Stimulated activated CD4-positive, alpha-beta T cell treated with anti-CD3 and anti-CD28 coated beads, Interleukin-12 subunit alpha, Interleukin-12 subunit beta, amount 100 ng/mL, for 24 hours (primary cell): ENCODE measurements at places on chromosomes 3 and 15.

DNA sequence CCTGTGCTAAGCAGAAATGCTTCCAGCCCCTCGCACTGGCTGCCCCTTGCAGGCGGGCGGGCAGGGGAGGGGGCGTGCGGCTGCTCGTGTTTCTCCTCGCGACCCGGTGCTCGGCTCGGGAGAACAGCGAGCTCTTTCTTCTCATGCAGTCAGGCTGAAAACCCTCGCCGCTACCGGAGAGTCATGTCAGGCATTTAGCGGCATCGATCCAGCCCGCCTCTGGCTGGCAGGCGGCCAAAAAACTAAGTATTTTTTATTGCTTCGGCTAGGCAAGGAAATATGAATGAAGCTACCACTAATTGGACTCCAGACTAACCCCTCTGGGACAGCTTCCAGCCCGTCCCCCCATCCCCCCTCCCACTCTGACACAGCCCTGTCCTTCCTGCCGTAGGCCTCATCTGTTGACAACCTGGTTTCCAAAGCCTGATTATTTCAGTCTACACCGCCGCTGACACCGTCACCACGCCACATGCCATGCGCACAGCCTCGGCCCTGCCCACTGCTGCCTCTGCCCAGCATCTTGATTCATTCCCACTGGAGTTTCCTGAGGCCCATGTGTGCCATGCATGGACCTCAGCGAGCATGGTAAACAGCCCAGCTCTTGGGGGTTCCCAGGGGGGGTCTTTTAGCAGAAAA, 35.3 kb downstream of the TLE3 start:
- no peak for DNase-seq

DNA sequence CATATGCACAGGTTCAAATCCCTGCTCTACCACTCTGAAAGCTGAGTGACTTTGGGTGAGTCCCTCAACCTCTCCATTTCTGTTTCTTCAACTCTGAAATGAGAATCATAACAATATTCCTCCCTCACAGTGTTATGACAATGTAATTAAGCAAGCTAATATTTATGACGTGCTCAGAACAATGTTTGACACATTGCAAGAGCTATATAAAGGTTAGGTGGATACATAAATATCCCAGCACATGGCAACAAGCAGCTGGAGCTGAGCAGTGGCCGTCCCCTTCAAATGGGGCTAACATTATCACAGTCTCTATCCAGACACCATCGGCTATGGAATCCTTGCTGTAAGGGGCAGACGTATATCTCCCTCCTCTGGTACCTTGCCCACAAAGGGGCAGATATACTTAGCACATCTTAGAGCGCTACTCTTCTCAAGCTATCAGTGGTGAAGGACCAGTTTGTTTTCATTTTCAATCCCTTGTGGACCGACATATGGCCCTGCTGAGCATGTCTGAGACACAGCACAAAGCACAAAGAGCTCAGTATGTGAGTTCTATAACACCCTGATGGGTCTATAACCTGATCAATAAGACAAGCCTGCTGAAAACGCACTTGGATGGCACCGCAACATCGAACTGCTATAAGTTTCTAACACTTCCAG, 80.9 kb downstream of the PRICKLE2 start:
- DNase-seq: no peak

DNA sequence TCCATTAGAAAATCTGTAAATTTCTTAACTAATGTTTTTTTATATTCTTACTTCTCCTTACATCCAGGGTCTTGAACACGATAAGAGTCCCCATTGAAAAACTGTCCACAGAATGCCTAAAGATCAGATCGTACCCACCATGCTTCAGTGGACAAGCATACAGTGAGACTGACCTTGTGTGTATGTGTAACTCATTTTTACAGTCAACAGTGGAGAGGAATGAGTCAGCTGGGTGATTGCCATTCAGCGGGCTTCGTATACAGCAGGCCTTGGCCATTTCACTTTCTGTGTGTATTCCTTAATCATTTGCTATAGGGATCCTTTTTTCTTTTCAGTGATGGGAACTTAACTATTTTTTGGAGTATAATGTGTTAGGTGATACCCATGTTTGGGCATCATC, 10.6 kb downstream of the PARP14 start:
- no peak for DNase-seq

DNA sequence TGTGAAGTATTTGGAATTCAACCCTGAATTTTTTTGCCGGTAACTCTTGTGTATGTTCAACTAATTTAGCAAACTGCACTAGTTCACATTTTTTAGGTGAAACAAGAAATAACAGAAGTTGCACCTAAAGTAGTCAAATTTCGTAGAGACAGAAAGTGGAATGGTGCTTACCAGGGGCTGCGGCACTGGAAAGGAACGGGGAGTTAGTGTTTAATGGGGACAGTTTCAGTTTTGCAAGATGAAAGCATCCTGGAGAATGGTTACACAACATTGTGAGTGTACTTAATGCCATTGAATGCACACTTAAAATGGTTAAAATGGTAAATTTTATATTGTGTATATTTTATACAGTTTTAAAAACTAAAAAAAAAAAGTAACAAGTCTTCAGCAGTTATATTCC, 27.4 kb downstream of the PPARG start:
- DNase-seq: no peak

DNA sequence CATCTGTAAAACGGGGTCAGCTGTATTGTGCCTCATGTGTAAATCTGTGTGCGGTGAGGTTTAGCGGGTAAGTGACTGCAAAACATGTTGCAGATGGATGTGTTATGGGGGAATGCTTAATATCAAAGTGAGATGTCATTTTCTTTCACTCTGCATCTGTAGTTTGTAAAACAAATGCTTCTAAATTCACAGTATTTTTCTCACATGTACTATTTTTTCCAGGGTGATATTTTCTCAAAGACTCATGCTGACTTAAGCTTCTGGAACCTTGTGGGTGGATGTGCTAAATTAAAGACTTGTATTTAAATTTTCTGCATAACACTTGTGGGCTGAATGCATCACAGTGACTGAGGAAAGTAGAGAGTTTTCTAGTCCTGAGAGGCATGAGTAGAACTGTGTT, 115.2 kb upstream of the TP63 start:
- DNase-seq: no peak

GRCh38 chr3:183698318-183698751, 738 bp downstream of the YEATS2 start:
- DNase-seq: peak; percentile 22

DNA sequence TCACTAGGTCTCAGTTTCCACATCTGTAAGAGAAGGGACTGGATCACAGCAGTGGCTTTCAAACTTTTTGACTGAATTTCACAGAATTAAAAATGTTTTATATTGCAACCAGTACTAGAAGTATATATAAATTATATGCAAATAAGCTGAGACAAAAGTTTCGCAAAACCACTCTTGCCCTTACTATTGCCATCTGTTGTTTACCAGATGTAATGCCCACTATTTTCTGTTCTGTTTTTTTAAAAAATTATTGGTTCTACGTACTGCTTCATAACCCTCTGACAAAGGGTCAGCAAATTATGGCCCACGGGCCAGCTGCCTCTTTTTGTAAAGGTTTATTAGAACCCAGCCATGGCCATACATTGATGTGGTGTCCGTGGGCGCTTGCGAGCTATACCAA, 44.8 kb downstream of the PDIA5 start:
- DNase-seq: no peak

GRCh38 chr3:82493858-82494257, 732.4 kb upstream of the GBE1 start:
- no peak for DNase-seq

- no peak for DNase-seq
Measured at GRCh38 chr3:49461443-49462171, 8.5 kb upstream of the DAG1 start.
